ENCODE measurements at places on chromosomes 16 and 17.

DNA sequence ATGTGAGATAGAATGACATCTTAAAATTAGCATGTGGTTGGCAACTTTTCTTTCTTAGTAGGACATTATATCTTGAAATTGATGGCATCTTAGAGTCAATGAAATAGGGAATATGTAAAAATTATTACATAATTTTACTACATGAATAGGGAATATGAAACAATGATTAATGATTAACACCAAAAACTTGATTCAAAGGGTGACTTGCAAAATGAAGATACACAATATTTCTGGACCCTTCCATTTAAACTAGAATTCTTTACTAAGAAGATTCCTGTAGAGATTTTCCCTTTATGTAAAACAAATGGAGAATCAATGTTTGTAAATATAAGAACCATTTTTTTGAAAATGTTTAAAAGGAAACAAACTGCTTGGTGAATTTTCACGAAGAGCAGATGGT, 3.4 kb downstream of the MRTFB start:
- DNase-seq, result no peak

- peak; percentile 68 for DNase-seq
Observed at GRCh38 chr17:79830303-79830702, 8.9 kb downstream of the CBX4 start.

- DNase-seq, result peak; percentile 58
Observed at GRCh38 chr16:56246051-56246817, 54.9 kb downstream of the GNAO1 start.

- no peak for DNase-seq
Observed at GRCh38 chr17:39757931-39758873, 20.5 kb downstream of the GRB7 start.

Data from H9 (cell line).